ENCODE measurements at places on chromosomes 4 and X.

GRCh38 chrX:78665342-78665741 lies 6.2 kb upstream of the RTL3 start:
- no peak for DNase-seq

- DNase-seq, result no peak
These were observed 47.5 kb upstream of the NDP start for GRCh38 chrX:44020693-44021092.

DNA sequence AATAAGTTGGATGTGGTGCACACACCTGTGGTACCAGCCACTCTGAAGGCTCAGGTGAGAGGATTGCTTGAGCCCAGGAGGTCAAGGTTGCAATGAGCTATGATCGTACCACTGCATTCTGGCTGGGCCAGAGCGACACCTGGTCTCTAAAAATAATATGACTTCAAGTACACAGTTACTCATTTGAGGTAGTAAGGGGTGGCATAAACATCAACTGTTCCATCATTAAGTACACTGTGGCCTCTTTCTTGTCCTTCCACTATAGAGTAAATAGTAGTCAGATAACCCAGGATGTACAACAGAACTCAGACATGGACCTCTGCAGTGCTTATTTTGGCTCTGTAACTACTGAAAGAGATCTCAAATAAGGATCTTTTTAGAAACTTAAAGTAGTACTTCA lies 10.6 kb downstream of the FAM9B start:
- DNase-seq, result no peak

- DNase-seq, result peak; percentile 33
These were observed 141.0 kb upstream of the FAM47C start for GRCh38 chrX:36867143-36867542.

- DNase-seq, result no peak
These were observed 7.2 kb upstream of the C1QTNF7 start for GRCh38 chr4:15420642-15421041.

GRCh38 chr4:89904524-89904923 lies 9.9 kb downstream of the MMRN1 start:
- DNase-seq, result no peak

- no peak for DNase-seq
These were observed 138.4 kb downstream of the SPANXN3 start for GRCh38 chrX:143378851-143379250.

DNA sequence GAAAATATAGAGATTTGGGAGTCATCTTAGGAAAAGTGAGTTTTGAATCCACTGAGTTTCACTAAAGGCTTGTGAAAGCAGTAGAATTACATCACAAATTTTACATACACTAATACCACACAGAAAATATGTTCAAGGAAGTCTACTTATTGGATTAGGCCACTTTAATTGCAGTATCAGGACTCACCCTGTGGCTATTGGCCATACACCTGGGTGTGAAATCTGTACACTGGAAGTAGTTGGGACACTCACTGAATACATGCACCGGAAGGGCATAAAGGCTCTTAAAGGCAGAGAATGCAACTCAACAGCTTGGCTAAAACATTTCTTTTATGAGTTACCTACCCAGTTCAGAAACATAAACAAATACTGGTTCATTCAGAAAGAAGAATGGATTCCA lies 19.8 kb downstream of the MAOB start:
- DNase-seq, result no peak

DNA sequence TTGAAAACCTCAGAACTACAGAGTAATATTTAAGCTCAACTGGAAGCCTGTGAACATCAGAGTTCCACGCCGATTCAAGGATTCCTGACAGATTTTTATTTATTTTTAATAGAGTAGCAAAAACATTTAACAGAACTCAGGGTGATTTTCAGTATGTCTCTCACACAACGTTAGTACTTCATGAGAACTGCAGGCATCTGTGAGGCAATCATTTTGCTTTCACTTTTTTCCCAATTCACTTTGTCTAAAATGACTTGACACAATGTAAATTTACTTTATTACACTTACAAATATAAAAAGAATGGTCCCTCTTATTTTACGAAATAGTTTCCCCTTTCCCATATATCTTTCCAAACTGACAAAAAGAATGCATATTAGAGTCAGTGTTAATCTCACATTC lies 869.5 kb upstream of the EPHA5 start:
- DNase-seq, result no peak

DNA sequence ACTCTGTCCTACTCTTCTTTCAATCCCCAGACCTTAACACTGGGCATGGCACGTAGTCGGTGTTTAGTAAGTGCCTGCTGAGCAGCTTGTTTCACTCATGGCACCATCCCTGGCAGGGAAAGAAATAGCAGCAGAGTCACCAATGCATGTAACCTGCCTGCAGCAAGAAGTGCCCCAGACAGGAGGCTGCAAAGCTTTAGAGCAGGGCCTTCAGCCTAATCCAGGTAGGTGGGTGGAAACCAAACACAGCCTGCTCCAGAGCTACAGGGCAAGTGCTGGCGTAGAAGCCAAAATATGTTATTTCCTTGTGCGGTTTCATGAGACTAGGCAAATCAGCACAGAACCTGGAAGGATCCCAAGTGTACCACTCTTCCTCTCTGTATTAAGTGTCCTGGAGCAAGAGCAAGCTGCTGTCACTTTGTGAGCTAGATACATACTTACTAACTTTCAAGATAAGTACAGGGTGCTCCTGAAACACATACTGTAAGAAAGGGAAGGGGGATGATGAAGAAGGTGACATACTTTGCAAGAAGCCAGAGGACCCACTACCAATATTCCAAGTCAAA lies 5.5 kb downstream of the PROM1 start:
- DNase-seq, result no peak

- no peak for DNase-seq
These were observed 1759.6 kb downstream of the C4orf33 start for GRCh38 chr4:130855533-130855932.

GRCh38 chr4:77849278-77849965 lies 13.2 kb upstream of the MRPL1 start:
- DNase-seq, result no peak

DNA sequence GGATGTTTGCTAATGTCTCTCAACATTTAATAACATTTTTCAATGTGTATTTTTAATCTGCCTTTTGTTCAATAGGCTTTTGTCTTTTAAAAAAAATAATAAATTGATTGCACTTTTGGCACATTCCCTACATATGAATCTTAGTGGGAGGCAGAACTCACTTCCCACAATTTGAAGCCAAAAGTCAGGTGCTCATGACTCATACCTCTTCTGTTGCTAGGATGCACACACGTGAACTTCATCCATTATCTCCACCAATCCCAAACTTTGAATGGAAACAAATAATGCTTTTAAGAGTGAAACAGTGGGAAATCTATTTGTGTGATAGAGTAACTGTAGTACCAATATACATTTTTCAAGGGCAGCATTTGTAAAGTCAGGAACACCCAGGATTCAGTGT lies 260.5 kb downstream of the IQCM start:
- no peak for DNase-seq

GRCh38 chr4:174437324-174437723 lies 85.0 kb downstream of the HPGD start:
- DNase-seq, result no peak

GRCh38 chrX:133590703-133591505 lies 175.6 kb upstream of the GPC4 start:
- no peak for DNase-seq

All from left lung (tissue), 14 donors.